ENCODE measurements at places on chromosomes 6 and 20. TPM values are rescaled to one million over a fixed set of nuclear protein-coding genes. Genes with fewer than 3 reads are reported as not detected.
A peak's percentile ranks its signal among the peaks of the same experiment; 100 is the strongest.

GRCh38 chr6:45375449-45375848 is 2.3 kb downstream of the SUPT3H start:
- peak; percentile 13 for DNase-seq

- DNase-seq: no peak
These were observed 27.9 kb downstream of the STK38 start for GRCh38 chr6:36519352-36519751.

DNA sequence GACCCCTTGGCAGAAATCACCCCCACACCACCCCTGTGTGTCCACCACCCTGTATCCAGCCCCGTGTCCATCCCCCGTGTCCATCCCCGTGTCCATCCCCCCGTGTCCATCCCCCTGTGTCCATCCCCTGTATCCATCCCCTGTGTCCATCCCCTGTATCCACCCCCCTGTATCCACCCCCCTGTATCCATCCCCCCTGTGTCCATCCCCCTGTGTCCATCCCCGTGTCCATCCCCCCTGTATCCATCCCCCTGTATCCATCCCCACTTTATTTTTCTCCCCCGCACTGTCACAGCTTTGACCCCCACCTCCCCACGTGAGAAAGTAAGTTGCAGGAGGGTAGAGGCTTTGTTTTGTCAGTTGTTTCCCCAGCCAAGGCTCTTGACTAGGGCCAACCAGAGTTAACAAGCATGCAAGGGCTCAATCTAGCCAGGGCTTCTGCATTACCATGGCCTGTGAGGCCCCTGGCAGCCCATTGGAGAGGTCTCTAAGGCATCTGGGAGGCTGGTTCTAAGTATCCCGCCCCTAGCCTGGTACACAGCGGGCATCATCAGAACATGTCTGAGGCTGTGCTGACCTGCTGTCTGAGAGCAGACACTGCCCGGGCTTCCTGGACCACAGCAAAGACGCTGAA is 18.1 kb upstream of the SIRPA start:
- DNase-seq: peak; percentile 43

ROS1 gene
- 0.71 TPM for total RNA-seq

DNA sequence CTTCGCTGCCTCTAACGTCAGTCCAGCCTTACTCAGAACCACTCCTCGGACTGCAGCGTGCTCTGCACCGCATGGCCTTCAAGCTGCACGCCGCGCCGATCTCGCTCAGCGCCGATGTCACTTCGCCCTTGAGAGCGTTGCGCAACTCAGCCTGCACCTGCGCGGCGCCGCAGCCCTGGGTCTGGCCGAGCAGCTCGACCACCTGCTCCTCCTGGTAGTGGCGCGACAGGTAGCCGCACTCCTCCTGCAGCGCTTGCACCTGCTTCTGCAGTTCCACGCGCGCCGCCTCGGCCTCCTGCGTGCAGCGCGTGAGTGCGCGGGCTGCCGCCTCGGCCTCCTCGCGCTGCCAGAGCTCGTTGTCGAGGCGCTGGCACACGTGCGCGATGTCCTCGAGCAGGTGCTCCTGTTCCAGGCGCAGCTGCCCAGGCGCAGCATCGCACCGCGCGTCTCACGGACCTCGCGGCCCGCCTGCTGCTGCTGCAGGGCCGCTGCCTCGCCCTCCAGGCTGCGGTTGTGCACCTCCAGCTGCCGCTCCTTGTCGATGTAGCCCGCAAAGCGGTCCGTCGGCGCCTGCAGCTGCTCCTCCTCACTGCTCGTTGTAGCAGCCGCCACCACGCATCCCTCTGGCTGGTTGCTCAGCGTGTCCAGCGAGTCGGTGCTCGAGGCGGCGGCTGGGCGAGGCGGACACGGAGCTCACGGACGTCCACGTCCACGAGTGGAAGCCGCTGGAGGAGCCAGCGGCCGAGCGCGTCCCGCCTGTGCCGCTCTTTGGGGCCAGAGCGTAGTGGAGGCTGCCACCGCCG is 380.6 kb upstream of the CHD6 start:
- DNase-seq: no peak

DNA sequence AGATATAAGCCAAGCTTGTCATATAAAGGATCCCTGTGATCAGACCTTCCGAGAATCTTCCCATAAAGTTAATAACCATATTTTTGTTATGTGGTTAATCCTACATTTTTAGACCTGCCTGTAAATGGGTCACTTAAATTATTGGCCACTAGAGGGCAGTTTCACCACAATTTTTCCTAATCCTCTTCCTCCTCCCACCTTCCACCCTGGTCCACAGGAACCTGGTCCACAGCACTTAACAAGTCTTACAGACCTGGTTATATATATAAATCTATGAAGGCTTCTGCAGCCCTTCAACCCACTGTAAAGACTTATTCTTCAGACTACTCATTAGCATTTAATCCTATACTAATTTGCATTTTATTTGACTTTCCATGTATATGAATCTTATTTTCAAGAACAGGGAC is 28.3 kb downstream of the MRS2 start:
- peak; percentile 48 for DNase-seq

PFDN4 gene
- 481 TPM for total RNA-seq

GRCh38 chr6:39577446-39578165 is 147.6 kb downstream of the KIF6 start:
- DNase-seq: no peak

DNA sequence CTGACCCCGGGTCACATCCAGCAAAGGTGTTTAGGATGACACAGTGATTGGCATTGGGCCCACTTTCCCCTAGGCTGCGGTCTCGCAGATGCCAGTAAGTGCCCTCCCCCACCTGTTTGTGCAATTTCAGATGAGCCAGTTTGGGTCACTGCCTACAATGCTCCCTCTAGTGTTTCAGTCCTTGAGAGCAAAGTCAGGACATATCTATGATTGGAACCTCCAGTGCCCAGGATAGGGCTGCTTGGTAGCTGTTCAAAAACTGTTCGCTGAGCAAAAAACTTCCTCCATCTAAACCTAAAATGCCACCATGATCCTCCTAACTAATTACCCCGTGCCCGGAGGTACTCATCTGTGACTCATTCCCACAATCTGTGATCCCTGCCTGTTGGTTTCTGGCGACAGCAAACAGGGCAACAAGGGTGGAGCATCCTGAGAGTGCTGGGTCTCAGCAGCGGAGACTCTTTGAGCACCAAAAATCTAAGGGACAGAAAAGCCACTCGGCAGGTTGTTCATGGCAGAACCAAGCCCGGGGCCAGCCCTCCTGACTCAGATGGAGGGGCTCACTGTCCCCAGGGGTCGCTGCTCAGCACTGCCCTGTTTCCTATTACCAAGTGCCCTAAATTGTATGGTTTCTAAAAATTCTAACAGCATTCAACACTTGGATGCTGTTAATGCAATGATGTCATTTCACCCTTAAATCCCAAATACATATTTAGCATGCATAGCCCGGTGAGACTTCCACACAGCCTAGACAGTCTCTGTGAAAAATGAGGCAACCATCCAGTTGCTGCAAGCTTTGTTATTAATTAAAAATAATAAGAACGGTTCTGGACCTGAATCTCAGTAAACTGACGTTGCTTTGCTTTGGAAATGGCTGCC is 5.0 kb downstream of the VSX1 start:
- peak; percentile 58 for DNase-seq

DNA sequence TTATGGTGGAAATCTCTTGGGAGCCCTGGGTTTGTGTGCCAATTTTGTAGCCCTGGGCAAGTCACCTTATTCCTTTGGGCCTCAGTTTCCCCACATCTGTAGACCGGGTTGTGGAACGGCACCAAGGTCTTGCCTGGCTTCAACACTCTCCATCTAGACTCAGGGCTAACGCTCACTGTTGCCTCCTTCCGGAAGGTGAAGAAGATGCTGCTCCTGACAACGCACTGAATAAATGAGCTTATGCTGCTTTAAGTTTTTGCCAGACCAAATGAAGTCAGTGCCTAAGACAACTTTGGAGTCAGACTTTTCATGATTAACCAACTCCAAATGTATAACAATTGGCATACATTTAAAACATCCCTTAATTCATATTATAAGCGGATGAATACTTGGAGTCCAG is 53.1 kb downstream of the PSMG4 start:
- no peak for DNase-seq

GRCh38 chr20:32208499-32209154 is 947 bp downstream of the POFUT1 start:
- DNase-seq: no peak

GRCh38 chr6:129748212-129748900 is 38.4 kb upstream of the ARHGAP18 start:
- DNase-seq: peak; percentile 75

SLC13A3 gene
- 0.11 TPM for total RNA-seq

MLN gene
- not detected for total RNA-seq

DNA sequence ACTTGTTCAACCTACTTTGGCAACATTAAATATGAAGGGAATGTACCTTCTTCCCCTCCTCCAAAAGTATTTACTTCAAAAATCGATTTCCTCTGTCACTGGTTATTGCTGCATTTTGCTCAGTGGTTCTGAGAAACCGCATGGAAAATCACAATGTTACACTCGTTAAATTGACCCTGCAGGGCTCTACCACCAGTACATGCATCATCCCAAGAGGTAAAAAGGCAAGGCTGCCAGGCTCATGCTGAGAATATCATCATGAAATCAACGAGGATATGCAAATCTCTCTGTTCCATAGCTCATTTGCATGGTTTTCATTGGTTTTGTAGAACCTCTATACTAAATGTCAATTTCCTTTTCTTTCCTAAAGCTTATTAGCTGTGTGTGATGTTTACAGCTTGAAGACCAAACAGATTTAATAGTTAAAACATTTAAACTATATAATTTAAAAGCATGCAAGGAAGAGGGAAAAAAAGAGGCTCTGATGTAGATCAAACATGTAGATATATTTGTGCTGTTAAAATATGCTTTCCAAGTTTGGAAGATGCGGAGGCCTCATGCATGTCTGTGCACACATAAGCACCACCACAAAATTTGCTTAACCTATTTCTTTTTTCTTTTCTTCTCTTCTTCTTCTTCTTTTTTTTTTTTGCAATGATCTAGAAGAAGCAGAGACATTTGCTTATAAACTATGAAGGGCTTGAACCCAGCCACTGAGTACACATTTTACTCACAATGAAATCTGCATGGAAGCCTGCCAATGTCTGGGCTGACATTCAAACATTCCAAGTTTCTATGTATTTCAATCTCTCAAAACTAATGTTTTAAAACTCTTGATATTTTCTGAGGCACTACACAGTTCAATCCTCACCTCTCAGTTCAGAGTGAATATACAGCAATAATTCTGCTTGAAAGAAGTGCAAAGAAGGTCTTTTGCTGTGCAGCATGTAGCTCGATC is 194.0 kb downstream of the GMPR start:
- no peak for DNase-seq

MPIG6B gene
- total RNA-seq: not detected

DNA sequence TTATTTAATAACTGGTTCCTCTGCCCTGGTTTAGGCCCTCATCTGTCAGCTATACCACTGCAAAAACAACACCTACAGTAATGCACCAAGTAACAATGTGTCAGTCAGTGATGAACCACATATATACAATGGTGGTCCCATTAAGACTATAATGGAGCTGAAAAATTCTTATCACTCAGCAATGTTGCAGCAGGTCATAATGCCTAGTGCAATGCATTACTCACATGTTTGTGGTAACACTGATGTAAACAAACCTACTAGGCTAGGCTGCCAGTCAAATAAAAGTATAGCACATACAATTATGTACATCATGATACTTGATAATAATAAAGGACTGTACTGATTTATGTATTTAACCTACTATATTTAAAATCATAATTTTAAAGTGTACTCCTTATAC is 31.3 kb downstream of the RARS2 start:
- DNase-seq: no peak

DNA sequence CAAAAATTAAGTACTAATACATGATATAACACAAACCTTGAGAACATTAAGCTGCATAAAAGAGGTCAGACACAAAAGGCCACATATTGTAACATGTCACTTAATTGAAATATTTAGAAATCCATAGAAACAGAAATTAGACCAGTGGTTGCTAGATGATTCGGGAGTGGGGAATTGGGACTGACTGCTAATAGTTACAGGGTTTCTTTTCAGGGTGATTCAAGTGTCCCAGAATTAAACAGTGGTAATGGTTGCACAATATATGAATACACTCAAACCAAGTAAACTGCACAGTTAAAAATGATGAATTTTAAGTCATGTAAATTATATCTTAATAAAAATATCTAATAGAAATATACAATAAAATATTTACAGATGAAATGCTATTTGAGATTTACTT is 174.5 kb downstream of the WDR27 start:
- DNase-seq: no peak

- DNase-seq: no peak
These were observed 15.4 kb upstream of the ARHGAP18 start for GRCh38 chr6:129725341-129725740.

CCN6 gene
- not detected for total RNA-seq

- DNase-seq: no peak
These were observed 325.2 kb upstream of the NT5E start for GRCh38 chr6:85124472-85125354.

DNA sequence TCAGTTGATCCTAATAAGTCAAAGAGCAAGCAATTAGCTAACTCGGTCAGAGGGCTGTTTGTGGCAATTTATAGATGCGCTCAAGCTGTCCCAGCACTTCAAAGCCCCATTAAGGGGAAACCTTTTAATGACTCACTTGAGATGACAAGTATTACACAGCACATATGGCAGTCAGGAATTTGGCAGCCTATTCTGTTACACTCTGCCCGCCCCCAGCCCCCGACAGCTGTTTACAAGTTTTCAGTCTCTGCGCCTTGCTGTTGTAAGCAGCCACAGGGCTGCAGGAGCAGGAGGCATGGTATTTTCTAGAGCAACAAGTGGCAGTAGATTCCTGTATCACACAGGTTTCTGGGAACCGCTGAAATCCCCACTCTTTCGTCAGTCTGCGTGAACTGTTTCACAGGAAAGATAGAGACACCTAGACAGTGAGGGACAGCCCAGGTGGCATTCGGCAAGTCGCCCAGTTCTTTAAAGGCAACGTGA is 263.0 kb downstream of the FOXC1 start:
- DNase-seq: peak; percentile 57

LY6G6D gene
- not detected for total RNA-seq

DNA sequence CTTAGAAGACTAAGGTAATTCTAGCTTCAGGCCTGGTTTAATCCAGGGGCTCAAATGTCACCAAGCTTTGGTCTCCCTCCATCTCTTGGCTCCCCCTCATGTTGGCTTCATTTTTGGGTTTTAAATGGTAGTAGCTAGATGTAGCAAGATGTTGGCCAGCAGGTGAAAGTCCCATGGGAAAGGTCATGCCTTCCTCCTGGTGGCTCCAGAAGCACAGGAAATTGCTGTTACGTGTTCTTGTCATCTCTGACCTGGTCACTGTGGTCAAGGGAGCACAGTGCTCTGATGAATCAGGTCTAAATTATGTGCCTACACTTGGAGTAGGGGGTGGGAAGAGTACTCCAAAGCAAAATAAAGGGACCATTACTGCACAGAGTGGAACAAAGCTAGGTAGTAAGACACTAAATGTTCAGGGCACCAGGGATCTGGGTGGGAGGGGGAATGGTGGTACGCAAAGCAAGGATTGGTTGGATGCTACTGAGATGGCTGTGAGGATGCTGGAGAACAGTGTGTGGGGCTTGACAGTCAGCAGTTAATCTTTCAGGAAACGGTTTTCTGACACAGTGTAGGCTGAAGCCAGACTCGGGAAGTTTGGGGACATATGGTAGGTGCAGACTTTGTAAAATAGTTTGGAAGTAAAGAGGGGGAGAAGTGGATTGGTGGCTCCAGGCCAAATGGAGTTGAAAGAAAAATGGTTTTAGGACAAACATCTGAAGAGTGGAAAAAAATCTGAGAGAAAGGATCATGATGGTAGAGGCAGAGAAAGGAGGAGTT is 30.1 kb downstream of the CDS2 start:
- DNase-seq: peak; percentile 19

RIOK1 gene
- 48.8 TPM for total RNA-seq

- DNase-seq: no peak
These were observed 28.1 kb upstream of the MYT1 start for GRCh38 chr20:64136004-64136710.

All from Daoy (cell line).